ENCODE measurements at places on chromosomes 16 and 17.

- DNase-seq = no peak
Measured at GRCh38 chr17:12664894-12665262, 812 bp upstream of the MYOCD start.

DNA sequence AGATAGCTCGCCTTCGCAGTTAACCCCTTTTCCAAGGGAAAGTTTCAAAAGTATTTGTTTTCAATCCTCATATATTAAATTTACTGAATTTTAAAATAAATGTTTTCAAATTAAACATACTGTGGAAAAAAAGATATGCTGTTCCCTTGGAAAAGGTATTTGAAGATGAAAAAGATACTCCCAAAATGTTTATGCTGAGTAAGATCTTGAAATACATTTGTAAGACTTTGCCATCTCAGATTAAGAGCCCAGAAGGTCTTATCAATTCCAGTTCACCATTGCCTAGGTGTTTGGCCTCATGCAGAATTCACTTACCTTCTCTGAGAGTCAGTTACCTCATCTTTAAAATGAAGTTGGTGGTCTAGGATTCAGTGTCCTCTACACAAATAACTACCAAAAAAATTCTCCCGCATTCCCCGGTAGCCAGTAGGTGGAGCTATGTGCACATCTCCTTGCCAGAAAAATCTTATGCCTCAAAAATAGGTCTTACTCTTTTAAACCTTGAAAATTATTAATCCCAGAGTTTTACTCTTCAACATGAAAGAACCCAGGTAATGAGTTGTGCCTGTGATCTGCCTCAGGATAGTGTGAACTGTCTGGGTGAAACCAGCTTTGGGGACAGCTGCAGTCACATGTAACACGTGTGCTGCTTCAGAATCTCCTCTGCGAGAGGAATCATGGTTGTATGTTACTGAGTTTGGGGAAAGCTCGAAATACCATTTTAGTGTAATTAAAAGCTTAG is 178.3 kb downstream of the MRTFB start:
- no peak for DNase-seq

DNA sequence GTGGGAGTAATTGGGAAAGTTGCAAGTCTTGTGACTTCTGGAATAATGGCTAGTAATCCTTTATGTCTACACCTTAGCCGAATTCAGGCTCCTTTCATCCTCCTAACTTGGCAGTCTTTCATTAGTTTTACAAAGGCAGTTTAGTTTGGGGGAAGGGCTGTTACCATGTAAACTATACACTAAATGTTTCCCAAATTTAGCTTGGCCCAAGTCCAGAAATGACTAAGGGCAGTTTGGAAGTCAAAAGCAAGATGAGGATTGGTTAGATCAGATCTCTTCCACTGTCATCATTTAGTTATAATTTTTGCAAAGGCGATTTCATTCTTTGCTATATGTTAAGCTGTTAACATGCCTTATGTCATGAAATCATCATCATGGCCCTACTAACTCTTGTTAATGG is 115.4 kb upstream of the CACNG3 start:
- DNase-seq = no peak

- DNase-seq = no peak
Measured at GRCh38 chr16:31711344-31711845, 162.2 kb upstream of the ZNF267 start.

- DNase-seq = peak; percentile 57
Measured at GRCh38 chr17:59366040-59366757, 34.7 kb downstream of the YPEL2 start.

DNA sequence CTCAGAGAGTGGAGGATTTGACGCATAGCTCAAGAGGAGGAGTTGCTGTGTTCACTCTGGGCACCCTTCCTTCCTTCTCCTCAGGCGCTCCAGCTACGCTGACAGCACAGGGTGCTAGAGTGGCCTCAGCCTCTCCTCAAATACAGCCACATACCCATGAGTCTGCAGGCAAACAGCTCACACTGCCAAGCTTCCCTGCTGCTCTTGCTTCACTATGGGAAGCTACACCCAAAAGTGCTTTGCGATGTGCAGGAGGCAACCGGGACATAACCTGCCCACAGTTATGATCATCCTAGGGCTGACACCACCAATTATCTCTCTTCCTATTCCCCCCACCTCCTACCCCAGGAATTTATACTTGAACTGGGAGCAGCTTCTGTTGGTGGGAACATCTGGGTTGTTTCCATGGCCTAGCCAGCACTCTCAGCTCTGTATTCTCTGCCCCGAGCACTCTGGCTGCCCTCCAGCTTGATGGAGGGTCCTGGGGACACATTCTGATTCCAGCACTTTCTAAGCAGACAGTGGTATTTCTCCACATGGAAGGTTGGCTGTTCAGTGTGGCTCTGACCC is 40.3 kb upstream of the SREBF1 start:
- DNase-seq = peak; percentile 87

DNA sequence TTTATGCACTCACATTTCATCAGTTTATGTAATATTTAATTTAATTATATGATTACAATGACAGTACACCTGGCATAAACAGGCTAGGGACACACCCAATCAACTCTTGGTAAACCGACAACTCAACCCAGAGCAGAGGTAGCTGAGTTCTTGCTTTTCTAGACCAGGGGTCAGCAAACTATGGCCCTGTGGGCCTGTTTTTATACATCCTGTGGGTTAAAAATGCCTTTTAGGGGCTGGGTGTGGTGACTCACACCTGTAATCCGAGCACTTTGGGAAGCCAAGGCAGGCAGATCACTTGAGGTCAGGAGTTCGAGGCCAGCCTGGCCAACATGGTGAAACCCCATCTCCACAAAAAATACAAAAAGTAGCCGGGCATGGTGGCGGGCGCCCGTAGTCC is 99.2 kb upstream of the TMEM97 start:
- DNase-seq = no peak

DNA sequence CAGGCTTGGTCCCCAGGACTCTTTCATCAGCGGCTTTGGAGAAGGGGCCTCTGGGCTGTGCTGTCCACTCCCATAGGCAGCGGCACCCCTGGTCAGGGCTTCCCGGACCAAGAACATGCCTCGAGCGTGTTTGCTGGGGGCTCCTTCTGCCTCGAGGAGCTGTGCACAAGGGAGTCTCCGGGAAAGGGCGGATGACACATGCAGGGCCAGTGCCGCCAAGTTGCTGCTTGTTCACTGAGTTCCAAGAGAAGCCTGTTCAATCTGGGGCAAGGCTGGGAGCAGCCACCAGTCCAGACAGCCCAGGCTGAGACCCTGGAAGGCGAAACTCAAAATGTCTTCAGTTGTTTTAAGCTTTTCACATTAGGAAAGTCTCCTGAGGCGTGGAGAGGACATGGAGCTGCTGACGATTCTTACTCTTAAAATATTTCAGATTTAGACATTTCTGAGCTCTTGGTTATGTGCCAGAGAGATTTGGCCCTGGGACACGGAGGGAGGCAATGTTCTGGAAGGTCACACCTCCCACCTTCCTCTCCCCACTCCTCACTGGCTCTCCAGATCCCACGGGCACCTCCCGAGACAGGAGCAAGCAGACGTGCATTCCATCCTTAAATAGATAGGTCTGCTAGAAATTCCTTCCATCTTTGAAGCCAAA is 84.5 kb upstream of the ZNF469 start:
- DNase-seq = peak; percentile 94

GRCh38 chr16:89448656-89449055 is 41.7 kb downstream of the ANKRD11 start:
- DNase-seq = no peak

DNA sequence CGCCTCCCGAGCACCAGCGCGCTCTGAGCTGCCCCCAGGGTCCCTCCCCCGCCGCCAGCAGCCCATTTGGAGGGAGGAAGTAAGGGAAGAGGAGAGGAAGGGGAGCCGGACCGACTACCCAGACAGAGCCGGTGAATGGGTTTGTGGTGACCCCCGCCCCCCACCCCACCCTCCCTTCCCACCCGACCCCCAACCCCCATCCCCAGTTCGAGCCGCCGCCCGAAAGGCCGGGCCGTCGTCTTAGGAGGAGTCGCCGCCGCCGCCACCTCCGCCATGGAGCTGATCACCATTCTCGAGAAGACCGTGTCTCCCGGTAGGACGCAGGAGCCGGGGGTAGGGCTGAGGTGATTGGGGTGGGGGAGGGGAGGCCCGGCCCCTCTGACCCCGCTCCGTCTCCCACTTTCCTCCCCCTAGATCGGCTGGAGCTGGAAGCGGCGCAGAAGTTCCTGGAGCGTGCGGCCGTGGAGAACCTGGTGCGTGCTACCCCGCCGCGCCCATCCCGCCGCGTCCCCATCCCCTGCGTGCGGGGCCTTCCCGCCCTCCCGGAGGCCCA is 329 bp downstream of the KPNB1 start:
- DNase-seq = no peak

GRCh38 chr17:73900516-73900915 is 256.3 kb upstream of the SDK2 start:
- no peak for DNase-seq

GRCh38 chr16:49615576-49615975 is 240.3 kb downstream of the ZNF423 start:
- no peak for DNase-seq

DNA sequence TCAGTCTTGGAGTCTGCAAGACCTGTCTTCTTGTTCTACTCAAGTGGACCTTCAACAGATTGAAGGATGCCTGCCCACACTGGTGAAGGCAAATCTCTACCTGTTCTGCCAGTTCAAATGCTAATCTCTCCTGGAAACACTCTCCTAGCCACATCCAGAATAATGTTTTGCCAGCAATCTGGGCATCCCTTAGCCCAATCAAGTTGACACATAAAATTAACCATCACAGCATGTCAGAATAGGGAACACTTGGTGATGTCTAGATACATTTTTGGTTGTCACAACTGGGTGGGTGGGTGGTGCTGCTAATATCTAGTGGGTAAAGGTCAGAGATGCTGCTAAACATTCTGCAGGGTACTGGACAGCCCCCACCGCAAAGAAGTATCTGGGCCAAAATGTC is 744.9 kb upstream of the SOX9 start:
- DNase-seq = no peak

GRCh38 chr16:4736546-4736945 is 2.2 kb downstream of the DNAAF8 start:
- DNase-seq = no peak

DNA sequence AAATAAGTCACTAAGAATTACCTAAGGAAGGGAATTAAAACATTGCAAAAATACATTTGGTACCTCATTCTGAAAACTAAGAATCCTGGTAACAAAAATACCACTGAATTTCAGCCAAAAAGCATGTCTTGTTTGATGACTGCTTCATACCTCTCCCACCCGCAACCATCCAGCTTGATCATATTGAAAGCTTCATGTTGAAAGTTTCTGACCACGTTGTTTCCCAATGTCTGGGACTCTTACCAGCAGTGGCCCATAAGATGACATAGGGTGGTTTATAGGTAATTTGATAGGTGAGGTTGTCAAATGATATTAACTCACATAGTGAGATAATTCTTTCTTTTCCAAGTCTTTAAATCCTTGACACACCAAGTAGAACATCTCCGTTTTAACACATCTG is 139.3 kb downstream of the CDH11 start:
- no peak for DNase-seq

GRCh38 chr16:80948886-80949493 is 57.7 kb downstream of the CMC2 start:
- DNase-seq = no peak

DNA sequence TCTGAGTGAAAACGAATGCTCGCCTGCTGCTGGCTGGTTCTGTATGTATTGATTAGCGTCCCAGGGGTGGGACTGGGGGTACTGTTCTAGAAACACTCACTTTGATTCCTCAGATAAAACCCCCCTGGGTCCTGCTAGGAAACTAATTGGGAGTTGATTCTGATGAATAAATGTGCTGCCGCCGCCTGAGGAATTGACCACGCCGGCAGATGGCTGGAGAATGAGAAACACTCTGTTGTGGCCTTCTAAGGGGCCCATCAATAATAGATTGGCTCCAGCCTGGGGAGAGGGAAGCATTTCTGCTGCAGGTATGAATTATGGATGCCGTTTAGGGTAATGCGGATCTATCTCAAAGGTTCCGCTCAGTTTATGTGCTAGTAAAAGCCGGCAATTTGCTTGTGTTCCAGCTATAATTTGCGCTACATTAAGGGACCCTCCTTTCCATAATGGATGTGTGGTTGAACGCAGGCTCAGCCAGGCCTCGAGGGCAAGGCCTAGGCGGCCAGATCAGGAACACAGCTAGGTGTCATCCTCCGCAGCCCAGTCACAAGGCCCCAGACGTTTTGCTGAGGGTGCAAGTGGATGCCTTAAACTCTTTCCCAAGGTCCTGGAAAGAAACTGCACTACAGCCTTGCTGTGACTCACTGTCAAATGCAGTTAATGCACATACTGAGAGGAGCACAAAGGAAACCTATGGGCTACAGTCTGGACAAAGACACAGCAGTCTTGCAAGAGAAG is 132.2 kb upstream of the HS3ST2 start:
- DNase-seq = no peak

- no peak for DNase-seq
Measured at GRCh38 chr16:84754353-84754856, 54.6 kb downstream of the USP10 start.

DNA sequence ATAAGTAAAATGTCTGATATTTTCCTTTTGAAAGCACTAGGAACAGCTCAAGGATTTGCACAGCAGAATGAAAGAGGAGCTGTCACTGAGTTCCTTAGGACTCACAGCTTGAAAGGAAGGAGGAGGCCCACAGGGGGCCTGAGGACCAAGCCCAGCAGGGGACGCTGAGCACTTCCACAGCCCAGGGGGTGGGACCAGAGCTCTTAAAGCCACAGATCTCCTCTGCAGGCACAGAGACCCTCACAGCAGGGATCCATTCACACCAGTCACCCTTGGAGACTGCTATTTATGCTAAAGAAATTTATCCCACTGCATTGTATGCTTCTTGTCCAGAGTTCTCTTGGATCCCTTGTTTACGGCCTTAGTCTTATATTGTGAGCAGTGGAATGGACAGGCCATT is 253.3 kb downstream of the STX8 start:
- DNase-seq = no peak

GRCh38 chr17:35889818-35890773 is 9.9 kb upstream of the CCL5 start:
- DNase-seq = no peak
